Anterior cingulate cortex (tissue), 58 donors: ENCODE measurements at places on chromosomes 3 and 15.

- DNase-seq, result no peak
Measured at GRCh38 chr3:117531078-117531767, 821.6 kb downstream of the TUSC7 start.

DNA sequence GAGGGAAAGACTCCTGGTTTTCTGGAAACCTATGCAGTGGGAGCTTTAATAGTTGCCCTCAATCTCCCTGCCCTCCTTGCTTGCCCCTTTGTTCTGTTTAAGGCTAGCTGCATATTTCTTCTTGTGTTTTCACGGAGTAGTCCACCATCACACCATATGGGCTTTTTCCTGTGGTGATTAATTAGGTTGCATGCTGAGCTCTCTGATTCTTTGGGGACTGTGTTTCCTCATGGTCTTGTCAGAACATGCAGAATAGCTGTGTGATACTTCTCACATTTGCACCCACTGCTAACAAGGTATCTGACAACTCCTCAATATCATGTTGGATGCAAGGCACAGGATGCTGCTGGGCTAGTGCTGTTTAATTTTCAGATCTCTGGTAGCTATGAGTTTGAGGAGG is 139.6 kb downstream of the PTPRG start:
- no peak for DNase-seq

GRCh38 chr15:72021604-72022003 is 96.3 kb downstream of the MYO9A start:
- DNase-seq, result no peak

DNA sequence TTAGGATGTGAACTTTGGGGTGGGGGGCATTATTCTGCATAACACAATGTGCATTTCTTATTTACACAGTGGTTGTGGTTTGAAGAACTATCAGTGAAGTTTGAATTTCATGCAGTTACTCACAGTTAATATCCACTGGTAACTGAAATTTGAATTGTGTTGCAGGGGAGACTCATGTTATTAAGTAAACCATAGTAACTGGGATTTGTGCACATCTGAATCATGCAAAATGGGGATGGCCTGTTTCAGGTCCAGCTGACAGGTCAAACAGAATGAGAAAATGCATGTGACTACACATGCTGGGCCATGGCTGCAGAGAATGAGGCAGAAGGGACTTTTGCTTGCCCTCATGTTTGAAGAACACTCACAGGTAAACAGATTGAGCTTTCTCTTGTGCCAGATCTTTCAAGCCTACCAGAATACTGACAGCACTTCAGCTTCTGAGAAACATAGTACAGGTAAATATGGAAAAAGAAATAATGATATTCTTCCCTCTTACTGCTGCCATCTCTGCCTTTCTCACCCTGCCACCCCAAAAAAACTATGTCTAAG is 115.0 kb downstream of the POLQ start:
- DNase-seq, result no peak

GRCh38 chr3:110474397-110474796 is 597.2 kb upstream of the NECTIN3 start:
- no peak for DNase-seq

DNA sequence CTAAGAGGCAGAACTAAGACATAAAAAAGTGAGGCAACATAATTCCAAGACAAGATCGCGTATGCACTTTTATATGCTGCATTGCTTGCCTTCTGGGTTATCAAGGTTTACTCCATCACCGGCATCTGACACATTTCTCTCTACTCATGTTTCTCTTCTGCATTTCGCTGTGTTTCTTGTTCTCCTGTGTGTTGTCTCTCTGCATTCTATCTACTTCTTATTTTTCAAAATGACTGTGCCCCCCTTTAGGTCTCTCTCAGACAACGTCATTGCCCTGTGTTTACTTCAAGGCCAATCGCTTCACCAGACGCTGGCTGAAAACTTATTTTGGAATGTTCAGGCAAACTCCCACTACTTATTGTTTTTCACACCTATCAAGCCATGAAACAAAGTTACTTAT is 280.4 kb downstream of the KCNH8 start:
- no peak for DNase-seq

GRCh38 chr3:136142592-136142991 is 53.5 kb downstream of the MSL2 start:
- DNase-seq, result no peak
